ENCODE measurements at places on chromosomes 13 and 19.

DNA sequence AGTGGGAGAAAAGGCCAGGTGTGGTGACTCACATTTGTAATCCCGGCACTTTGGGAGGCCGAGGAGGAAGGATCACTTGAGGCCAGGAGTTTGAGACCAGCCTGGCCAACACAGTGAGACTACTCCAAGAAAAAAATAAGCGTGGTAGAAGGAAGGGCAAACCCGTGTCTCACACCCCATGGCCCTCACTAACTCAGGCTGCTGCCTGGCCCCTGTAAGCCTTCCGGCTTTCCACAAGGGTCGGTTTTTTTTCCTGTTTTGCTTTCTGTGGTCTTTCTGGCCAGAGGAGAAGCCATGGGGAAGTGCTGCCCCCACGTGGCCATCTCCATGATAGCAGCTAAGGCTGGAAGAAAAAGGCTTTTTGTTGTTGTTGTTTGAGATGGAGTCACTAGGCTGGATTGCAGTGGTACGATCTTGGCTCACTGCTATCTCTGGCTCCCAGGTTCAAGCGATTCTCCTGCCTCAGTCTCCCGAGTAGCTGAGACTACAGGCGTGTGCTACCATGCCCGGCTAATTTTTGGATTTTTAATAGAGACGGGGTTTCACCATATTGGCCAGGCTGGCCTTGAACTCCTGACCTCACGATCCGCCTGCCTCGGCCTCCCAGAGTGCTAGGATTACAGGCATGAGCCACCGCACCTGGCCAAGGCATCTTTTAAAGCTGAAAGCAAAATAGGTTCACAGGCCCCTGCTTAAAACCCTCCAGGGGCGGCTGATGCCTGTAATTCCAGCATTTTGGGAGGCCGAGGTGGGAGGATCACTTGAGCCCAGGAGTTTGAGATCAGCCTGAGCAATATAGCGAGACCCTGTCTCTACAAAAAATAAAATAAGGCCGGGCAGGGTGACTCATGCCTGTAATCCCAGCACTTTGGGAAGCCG lies 7.5 kb upstream of the ARHGEF18 start:
- DNase-seq: peak; percentile 77

DNA sequence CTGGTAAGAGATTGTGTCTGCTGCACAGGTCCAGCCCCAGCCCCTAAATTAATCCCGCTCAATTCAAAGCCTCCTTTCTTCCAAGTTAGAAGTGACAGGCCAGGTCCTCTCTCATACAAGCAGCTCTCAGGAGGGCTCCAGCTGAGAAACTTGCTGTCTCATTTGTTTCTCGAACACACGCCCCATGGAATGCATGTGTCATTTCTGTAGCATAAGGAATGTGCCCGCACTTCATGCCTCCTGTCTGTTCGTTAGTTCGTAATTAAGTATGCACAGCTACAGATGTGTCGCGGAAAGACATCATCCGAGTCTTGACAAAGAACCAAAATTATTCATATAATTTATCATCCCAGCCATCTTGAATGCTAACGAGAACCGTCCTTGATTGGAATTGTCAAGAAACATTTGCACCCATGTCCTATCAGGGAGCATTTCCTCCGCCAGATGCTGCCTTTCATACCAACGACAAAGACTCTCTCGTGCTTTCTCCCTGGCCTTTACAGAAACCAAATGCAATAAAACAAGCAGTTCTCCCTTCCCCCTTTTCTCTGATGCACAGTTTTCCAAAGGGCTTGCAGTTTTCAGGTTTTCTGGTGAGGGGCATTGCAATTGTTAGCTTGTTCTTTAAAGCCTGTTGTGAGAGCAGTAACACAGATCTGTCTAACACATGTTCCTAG lies 133.5 kb downstream of the UQCRFS1 start:
- no peak for DNase-seq

DNA sequence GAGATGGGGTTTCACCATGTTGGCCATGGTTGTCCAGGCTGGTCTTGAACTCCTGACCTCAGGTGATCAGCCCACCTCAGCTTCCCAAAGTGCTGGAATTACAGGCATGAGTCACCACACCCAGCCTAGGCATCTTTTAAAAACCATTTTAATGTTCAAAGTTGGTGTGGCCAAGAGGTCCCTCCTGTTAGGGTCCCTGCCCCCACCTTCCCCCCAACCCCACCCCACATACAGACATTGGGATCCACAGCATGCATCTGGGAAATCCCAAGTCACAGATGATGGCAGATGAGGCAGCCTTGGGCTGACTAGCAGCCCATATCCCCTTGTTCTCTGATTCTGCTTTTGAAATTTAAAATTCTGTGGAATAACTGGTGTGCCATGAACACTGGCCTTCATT lies 226.0 kb downstream of the KATNAL1 start:
- DNase-seq: no peak

DNA sequence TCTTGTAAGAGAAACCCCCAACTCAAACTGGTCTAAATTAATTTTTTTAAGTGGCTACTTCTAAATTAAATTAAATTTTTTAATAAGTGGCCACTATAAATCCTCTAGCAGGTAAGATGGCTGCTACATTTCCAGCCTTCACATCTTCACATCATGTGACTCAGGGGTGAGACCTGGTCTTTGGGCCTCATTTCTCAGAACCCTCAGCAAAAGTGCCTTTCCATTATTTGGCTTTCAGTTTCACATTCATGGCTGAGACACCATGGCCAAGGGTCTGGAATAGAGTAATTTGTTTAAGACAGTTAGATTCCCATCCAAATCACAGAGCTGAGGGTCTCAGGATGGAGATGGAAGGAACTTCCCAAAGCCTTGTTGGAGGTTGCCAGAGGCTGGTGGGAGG lies 47.5 kb downstream of the DCT start:
- DNase-seq: no peak

DNA sequence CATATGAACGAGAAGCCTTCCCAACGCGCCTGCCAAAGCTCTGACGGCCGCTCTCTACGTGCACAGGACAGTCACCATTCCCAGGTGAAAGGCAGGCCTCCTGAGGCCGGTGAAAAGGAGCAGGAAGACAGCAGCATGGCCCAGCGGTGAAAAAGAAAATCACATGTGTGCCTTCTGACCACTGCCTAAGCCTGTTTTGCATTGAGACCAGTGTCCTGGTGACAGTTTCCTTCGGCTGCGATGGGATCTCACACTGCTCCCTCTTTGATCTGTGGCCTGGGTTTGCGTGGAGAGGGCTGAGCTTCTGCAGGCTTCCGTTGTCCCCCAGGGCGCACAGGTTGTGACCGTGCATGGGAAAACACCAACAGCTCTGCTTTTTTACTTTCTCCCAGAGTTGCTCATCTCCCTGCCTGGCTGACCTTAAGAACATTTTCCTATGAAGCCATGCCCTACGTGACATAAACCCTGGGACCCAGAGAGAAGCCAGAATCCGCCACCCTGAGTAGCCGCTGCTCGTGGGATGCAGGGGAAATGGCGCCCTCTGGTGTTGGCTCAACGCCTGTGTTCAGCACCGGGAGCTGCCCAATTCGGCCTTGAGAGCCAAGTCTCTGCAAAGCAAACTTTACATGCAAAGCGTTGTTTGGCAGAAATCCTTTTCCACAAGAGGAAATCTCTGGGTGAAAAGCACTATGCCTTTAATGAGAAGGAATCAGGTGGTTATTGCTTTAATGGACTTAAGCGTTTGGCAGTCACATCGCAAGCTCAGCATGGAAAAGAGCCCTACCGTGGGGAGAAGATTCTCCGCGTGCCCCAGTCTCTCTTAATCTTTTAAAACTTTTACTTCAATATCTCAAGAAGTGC lies 112.2 kb upstream of the GPR12 start:
- peak; percentile 57 for DNase-seq

- no peak for DNase-seq
Measured at GRCh38 chr19:48740164-48740972, at the start of gene RASIP1. Gene RASIP1, minus strand, starts transcription at chr19:48740610. Its CDS starts 328 bp downstream, at chr19:48740282.

GRCh38 chr19:18432275-18433014 lies 5.5 kb downstream of the ISYNA1 start:
- no peak for DNase-seq

DNA sequence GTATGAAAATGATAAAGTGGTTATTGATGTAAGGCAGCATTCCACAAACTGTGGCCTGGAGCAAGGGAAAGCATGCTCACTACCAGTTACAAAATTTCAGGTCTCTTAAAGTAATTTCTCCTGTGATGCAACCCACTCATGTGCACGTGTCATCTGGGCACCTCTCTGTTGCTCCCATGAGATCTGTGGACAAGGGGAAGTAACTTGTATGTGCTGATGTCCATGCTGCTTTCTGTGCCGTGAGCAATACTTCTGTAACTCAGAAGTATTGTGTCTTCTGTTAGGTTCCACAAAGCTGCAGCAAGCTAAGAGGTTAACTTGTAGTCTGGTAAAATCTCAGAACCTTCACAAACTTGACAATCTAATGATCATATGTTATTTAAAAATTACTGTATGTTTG lies 930.0 kb upstream of the SLITRK6 start:
- DNase-seq: no peak

DNA sequence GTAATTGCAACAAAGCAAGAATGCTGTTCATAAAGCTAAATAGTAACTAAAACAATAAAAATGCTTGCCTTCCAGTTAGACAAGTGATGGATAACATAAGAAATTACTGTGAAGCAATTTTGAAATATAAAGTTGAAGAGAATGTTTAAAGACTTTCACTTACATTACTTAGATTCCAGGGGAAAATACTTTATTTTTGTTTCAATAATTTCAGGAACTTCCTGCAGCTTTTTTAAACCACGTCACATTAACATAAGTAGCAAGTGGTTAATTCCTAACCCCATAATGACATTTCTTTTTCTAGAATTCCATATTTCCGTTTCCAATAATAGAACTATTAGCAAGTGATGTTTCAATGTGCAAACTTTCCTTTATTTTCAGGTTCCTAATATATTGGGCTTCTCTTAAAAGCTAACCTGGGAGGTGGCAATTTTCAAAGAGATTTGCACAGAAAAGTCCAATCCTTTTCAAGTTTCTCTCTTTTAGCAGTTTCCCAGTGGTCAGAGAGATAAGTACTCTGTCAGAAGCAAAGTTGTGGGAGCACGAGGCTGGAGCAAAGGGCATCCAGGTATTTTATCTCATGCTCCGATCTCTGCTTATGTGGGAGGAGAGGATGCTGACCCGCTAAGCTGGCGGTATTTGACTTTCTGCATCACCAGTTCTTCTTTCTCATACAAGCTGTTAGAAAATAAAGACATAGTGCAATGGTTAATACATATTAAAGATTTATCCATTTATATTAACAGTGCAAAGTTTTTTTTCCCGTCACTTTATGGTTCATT lies 1025.3 kb downstream of the EFNB2 start:
- DNase-seq: no peak

- no peak for DNase-seq
Measured at GRCh38 chr13:113451951-113452421, 1.3 kb downstream of the ADPRHL1 start.
